ENCODE measurements at places on chromosomes 1 and 21. TPM values are rescaled to one million over a fixed set of nuclear protein-coding genes. Genes with fewer than 3 reads are reported as not detected.

- H3K27me3 ChIP-seq, result peaks cover 76% of the 10 kb centered on the region
- peaks cover 18% of the 10 kb centered on the region for H3K4me1 ChIP-seq
- DNase-seq, result no peak
- no peak overlapping the region for H3K4me3 ChIP-seq
- no peak overlapping the region for H3K27ac ChIP-seq
These were observed 3.1 kb upstream of the ZNF697 start for GRCh38 chr1:119651133-119651532.

DNA sequence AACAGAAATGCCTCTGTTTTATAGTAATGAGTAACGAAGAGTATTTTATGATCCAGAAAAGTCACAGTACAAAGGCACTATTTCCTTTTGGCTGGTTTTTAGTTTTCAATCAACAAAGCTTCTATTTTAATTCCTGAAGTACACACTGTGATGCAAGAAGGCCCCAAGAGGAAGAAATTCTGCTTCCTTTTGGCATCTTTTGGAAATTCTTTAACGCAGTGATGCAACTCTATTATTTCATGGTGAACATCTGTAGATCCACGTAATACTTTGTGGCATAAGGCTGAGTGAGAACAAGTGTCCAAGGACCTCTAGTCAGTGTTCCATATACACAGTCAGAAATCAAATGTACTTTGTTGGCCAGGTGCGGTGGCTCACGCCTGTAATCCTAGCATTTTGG lies 137.5 kb downstream of the TGFB2 start:
- DNase-seq, result no peak
- H3K27ac ChIP-seq, result no peak overlapping the region
- no peak overlapping the region for H3K4me3 ChIP-seq

Gene GPR52
- total RNA-seq, result 3.0 TPM

Gene SLC26A9
- not detected for total RNA-seq

Measured in activated CD4-positive, alpha-beta T cell treated with anti-CD3 and anti-CD28 coated beads, Interleukin-2, amount 10 ng/mL, durations not matched to agents 24 days and 14 days (primary cell).